ENCODE measurements at places on chromosomes 5 and 9.
A peak's percentile ranks its signal among the peaks of the same experiment; 100 is the strongest.

DNA sequence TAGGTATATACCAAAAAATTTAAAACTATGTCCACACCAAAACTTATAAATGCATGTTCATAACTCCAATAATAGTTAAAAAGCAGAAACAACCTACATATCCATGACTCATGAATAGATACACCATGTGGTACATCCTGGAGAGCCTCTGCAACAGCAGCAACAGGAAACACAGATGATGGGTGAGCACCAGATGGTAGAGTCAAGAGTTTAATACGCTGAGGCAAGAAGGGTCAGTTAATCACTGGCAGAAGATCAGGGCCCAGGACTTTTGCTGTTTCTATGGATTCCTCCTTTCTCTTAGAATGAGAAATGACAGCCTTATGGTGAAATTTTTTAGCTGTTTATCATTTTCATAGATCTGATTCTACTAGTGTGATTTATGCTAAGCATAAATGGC is 351.8 kb upstream of the ADAMTSL1 start:
- DNase-seq, result peak; percentile 20

DNA sequence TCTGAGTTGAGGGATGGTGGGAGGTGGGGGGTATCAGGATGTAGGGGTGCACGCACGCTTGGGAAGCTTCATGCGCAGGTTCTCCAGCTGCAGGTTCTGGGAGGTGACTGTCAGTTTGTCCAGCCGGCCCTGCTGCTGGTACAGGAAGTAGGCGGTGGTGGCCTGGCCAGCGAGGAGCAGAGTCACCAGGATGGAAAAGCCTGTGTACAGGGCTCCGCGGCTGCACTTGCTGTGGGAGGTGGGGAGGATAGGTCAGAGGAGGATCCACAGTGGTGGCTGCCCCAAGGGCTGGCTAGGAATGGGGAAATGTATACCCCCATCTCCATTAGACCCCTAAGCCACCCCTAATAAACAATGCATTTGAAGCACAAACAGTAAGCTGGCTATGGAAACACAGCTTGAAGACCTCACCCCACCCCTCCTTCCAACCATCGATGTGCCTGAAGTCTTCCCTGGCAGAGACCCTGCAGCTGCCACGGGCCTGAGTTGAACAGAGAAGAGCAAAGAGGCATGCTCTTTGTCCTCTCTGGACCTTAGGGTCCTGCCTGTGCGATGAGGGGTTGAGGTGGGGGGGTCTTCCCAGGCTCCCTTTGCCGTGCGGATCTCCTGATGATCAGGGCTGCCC is 5.5 kb downstream of the CD74 start:
- DNase-seq, result no peak

- DNase-seq, result peak; percentile 43
Observed at GRCh38 chr5:147547730-147548129, 37.9 kb upstream of the DPYSL3 start.

- no peak for DNase-seq
Observed at GRCh38 chr5:53032188-53032587, 43.0 kb downstream of the ITGA2 start.

GRCh38 chr5:122736086-122736845 is 38.6 kb upstream of the SNX2 start:
- DNase-seq, result no peak

All from brain microvascular endothelial cell (primary cell).